ENCODE measurements at places on chromosomes 1 and 21. TPM values are rescaled to one million over a fixed set of nuclear protein-coding genes. Genes with fewer than 3 reads are reported as not detected.
A peak's percentile ranks its signal among the peaks of the same experiment; 100 is the strongest.

The CCDC24 gene
- total RNA-seq = 3.4 TPM

The ANGPTL3 gene
- total RNA-seq = not detected

The CHODL gene
- 0.22 TPM for total RNA-seq

The NLRP3 gene
- total RNA-seq = 2.6 TPM

The S100A7 gene
- not detected for total RNA-seq

The IFNGR2 gene
- 2.3 TPM for total RNA-seq

The VHLL gene
- 0.35 TPM for total RNA-seq

The SPRR2G gene
- not detected for total RNA-seq

The MTARC1 gene
- not detected for total RNA-seq

The S100A13 gene
- total RNA-seq = 5.5 TPM

The ARHGAP29 gene
- total RNA-seq = not detected

The SELENBP1 gene
- not detected for total RNA-seq

The LAMB3 gene
- 1.3 TPM for total RNA-seq

DNA sequence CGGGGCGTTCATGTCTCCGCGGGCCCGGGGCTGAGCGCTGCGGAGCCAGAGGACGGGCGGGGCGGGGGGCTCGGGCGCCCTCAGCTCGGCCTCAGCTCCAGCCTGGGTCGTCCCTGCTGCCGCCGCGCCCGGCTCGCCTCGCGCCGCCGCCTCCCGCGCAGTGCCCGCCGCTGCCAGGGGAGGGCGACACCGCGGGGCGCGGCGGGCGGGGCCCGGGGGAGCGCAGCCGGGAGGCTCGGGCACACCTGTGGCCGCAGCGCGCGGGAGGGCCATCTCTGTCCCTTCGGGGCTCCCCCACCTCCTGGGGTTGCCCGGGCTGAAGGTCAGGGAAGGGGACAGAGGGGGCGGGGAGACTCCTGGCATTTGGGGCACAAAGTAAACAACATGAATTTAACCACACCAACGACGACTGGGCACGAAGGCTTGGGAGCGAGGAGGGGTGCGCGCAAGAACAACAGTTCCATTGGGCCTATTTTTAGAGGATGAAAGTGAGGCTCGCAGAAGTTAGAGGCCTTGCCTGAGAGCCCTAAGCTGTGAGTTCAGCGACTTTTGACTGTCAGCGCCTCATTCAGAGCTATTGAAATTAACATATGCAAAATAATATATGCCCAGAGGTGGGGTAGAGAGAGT, at the start of gene FAM131C:
Gene FAM131C, minus strand, starts transcription at position 162 of the 630 bp plus-strand sequence. CDS start 209 bp downstream, outside the sequence.
- peaks cover 18% of the 10 kb centered on the region for H3K27me3 ChIP-seq
- DNase-seq = no peak

- no peak for DNase-seq
- H3K36me3 ChIP-seq = no peaks in the 10 kb centered on the region
- no peaks in the 10 kb centered on the region for H3K27me3 ChIP-seq
- H3K27ac ChIP-seq = no peak overlapping the region
- H3K4me1 ChIP-seq = no peaks in the 10 kb centered on the region
- no peak overlapping the region for H3K4me3 ChIP-seq
Measured at GRCh38 chr1:85894651-85895050, 186.4 kb upstream of the ZNHIT6 start.

DNA sequence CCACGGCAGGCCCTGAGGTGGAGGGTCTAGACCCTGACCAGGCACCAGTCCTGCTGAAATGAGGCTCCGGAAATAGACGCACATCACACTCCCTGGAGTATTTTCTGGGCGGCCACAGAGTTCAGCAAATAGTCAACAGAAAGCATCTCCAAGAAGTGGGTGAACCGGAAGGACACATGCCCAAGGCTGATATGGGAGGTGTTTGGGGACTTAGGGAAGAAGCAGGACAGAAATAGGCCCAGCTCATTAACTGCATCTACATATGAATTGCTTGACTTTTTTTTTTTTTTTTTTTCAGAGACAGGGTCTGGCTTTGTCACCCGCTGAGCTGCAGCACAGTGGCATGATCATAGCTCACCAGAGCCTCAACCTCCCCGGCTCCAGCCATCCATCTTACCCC, 36.5 kb upstream of the GPR157 start:
- no peak overlapping the region for H3K27ac ChIP-seq
- no peaks in the 10 kb centered on the region for H3K27me3 ChIP-seq
- no peak for DNase-seq
- H3K4me3 ChIP-seq = no peak overlapping the region
- H3K36me3 ChIP-seq = no peaks in the 10 kb centered on the region

DNA sequence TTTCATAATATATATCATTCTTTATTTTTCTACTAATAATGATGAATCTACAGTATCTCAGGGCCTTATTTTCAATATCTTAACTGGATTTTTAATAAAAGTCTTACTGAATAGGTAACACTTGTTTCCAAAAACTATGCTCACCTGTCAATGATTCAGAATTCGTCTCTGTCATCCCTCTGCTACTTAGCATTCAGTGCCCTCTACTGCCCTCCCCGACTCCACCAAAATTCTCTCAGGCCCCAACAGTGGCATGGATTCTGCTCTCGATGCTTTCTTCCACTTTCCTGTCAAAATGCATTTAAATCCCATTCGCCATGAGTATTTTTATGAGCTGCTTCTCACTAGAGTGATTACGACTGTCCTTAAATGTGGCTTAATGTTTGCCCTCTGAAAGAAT, 10.5 kb upstream of the BACH1 start:
- H3K4me3 ChIP-seq = no peak overlapping the region
- DNase-seq = no peak
- H3K4me1 ChIP-seq = no peaks in the 10 kb centered on the region
- H3K27ac ChIP-seq = no peak overlapping the region
- no peaks in the 10 kb centered on the region for H3K36me3 ChIP-seq

DNA sequence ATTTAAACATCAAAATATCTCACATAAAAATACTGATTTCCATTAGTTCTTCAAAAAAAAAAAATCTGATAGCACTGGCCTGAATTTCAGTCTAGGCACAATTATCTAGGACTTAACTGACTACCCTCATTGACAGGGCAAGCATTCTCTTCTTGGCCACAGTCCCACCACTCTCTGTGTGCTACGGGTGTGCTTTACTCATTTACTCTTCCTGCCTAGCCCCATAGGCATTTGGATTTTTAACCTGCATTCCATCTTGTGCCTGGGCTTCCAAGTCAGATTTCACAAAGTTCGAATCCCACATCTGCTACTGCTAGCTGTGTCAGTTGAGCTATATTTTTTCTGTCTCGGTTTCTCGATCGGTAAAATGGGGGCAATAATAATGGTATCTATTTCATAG, 38.0 kb downstream of the PTPN14 start:
- no peak overlapping the region for H3K27ac ChIP-seq
- peaks cover 10% of the 10 kb centered on the region for H3K4me1 ChIP-seq
- H3K36me3 ChIP-seq = no peaks in the 10 kb centered on the region
- H3K27me3 ChIP-seq = no peaks in the 10 kb centered on the region

- H3K27me3 ChIP-seq = no peaks in the 10 kb centered on the region
- no peak for DNase-seq
- no peak overlapping the region for H3K4me3 ChIP-seq
- no peak overlapping the region for H3K27ac ChIP-seq
Measured at GRCh38 chr1:37069406-37069805, 35.1 kb upstream of the GRIK3 start.

GRCh38 chr1:109993885-109994284, 9.3 kb downstream of the AHCYL1 start:
- peaks cover 6% of the 10 kb centered on the region for H3K36me3 ChIP-seq
- H3K27ac ChIP-seq = no peak overlapping the region
- peaks cover under 1% of the 10 kb centered on the region for H3K4me1 ChIP-seq
- DNase-seq = no peak

DNA sequence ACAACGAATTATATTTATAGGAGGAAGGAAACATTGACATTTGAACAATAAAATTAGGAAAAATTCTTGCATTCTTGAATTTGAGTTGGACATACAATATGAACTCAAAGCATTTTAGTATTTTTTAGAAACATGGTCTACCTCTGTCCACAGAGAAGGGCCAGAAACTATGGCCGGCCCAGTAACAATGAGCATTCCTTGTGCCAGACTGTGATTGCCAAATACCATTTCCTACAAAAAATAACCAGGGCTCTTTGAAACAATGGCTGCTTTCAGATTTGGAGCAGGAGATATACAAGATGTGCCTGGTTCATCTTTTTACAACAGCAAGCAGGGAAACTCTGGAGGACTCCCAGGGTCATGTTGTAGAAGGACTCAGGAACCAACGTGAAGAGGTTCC, 38.4 kb downstream of the NOS1AP start:
- H3K27me3 ChIP-seq = no peaks in the 10 kb centered on the region
- no peak for DNase-seq
- no peaks in the 10 kb centered on the region for H3K4me1 ChIP-seq
- H3K27ac ChIP-seq = no peak overlapping the region
- H3K4me3 ChIP-seq = no peak overlapping the region

- H3K4me1 ChIP-seq = no peaks in the 10 kb centered on the region
- DNase-seq = no peak
- H3K27me3 ChIP-seq = no peaks in the 10 kb centered on the region
Measured at GRCh38 chr21:30083225-30083945, 83.2 kb downstream of the CLDN17 start.

DNA sequence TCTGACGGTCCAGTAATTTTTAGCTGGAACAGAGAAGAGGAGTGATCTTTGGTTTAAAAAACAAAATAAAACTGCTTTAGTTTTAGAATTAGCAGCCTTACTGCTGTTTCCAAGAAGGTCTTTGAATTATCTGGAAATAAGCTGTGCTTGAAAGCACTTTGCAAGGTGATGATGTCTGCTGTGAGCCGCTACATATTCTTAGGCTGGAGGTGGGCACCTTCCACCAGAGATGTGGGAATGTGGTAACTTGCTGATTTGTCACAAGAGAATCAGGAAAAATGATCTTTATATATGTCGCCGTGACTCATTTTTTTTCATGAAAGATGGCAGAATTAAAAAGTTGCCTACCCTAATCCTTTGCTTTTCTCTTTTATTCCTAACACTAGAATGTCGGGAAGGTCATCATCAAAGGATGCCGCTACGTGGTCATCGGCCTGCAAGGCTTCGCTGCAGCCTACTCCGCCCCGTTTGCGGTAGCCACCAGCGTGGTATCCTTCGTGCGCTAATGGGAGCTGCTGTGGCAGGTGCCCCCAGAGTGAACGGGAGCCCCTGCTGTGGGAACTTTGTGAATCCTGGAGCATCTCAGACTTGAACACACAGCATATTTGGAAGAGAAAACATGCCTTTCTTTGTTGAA, 6.2 kb downstream of the C1orf115 start:
- no peak overlapping the region for H3K27ac ChIP-seq
- no peak overlapping the region for H3K4me3 ChIP-seq
- H3K27me3 ChIP-seq = no peaks in the 10 kb centered on the region

DNA sequence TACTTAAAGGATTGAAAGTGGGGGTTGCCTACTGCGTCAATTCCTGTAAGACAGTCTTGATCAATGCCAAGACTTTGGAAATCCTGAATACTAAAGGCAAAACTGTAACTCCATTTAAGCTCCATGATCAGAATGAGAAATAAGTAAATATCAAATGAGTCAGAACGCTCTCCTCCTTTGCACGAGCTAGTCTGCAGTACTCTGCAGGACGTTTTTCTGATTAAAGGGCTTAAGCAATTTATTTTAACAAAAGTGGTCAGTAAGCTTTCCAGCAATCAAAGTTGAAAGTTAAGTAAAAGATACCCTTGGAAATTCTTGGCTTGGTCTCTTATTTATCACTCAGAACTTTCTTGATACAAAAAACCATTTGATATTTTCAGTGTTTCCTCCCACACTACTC, 35.7 kb upstream of the ARHGAP29 start:
- H3K27me3 ChIP-seq = no peaks in the 10 kb centered on the region
- no peaks in the 10 kb centered on the region for H3K36me3 ChIP-seq
- H3K27ac ChIP-seq = no peak overlapping the region
- DNase-seq = no peak

- no peak overlapping the region for H3K27ac ChIP-seq
- H3K27me3 ChIP-seq = no peaks in the 10 kb centered on the region
- H3K4me3 ChIP-seq = no peak overlapping the region
- no peak for DNase-seq
- no peaks in the 10 kb centered on the region for H3K4me1 ChIP-seq
Measured at GRCh38 chr21:29208044-29208681, 77.7 kb downstream of the MAP3K7CL start.

DNA sequence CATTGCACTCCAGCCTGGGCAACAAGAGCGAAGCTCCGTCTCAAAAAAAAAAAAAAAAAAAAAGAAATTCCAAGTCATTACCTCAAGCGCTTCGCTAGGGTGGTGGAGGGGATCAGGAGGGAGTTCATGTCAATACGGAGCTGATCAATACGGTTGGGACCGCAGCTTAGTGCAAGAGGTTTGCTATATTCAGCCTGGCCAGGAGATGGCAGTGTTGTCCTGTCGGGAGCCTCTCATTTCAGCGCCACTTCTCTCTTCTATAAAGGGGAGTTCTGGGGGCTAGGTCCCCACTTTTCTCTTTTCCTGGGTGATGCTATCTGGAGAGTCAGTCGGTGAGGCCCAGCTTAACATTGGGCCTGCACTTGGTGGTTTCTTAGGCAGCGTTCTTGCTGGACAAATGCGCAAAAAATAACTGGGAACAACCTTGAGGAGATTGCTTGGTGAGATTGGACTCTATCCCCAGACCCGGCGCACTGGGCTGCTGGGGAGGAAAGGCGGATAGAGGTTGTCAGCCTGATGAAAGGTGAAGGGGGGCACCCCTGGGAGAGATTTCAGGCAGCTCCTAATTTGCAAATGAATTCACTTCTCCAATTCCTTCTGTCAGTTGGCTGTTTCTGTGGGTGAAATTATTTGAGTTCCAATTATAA, 40.4 kb downstream of the KIAA0040 start:
- H3K36me3 ChIP-seq = no peaks in the 10 kb centered on the region
- peaks cover 10% of the 10 kb centered on the region for H3K4me1 ChIP-seq
- H3K27me3 ChIP-seq = peaks cover 4% of the 10 kb centered on the region
- DNase-seq = peak; percentile 55
- H3K27ac ChIP-seq = no peak overlapping the region
- no peak overlapping the region for H3K4me3 ChIP-seq

- H3K4me1 ChIP-seq = no peaks in the 10 kb centered on the region
- H3K36me3 ChIP-seq = no peaks in the 10 kb centered on the region
- DNase-seq = no peak
- no peak overlapping the region for H3K27ac ChIP-seq
- H3K4me3 ChIP-seq = no peak overlapping the region
Measured at GRCh38 chr1:150537732-150538684, 11.2 kb upstream of the ADAMTSL4 start.

DNA sequence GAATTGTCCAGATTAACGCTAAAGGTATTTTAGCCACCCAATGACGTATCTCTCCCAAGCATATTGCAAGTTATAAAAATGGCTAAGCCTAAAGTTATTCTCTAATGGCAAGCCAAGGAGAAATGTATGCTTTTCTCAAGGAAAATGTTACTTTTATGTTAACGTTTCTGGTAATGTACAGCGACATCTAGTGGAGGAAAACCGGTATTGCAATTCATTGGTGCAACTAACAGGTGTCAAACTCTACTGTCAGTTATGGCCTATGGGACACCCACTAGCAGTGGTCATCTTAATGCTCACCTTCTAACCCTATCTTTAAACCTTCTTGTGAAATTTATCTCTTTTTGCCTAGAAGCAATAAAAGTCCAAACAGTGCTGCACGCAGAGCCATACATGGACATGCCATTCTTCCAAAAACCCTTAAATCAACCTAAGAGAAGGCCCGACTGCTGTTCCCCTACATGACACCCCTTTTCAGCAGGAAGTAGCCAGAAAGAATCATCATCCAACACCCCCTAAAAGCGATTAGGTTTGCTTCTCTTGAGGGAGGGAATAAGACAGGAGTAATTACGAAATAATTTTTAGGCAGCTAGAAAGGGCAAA, 68.7 kb upstream of the LRIF1 start:
- peak; percentile 41 for DNase-seq
- H3K27me3 ChIP-seq = no peaks in the 10 kb centered on the region
- H3K4me1 ChIP-seq = no peaks in the 10 kb centered on the region
- no peak overlapping the region for H3K27ac ChIP-seq

GRCh38 chr1:109649491-109649914, 6.4 kb upstream of the GSTM4 start:
- H3K4me3 ChIP-seq = no peak overlapping the region
- H3K27ac ChIP-seq = no peak overlapping the region
- H3K27me3 ChIP-seq = no peaks in the 10 kb centered on the region
- H3K4me1 ChIP-seq = no peaks in the 10 kb centered on the region
